ENCODE measurements at places on chromosomes 11 and 22.

- DNase-seq: peak; percentile 11
Observed at GRCh38 chr11:2584812-2585565, 114.8 kb downstream of the KCNQ1OT1 start.

GRCh38 chr11:64466115-64466718 lies 107.3 kb downstream of the RPS6KA4 start:
- DNase-seq: no peak

- no peak for DNase-seq
Observed at GRCh38 chr22:21861851-21862250, 5.6 kb downstream of the MAPK1 start.

DNA sequence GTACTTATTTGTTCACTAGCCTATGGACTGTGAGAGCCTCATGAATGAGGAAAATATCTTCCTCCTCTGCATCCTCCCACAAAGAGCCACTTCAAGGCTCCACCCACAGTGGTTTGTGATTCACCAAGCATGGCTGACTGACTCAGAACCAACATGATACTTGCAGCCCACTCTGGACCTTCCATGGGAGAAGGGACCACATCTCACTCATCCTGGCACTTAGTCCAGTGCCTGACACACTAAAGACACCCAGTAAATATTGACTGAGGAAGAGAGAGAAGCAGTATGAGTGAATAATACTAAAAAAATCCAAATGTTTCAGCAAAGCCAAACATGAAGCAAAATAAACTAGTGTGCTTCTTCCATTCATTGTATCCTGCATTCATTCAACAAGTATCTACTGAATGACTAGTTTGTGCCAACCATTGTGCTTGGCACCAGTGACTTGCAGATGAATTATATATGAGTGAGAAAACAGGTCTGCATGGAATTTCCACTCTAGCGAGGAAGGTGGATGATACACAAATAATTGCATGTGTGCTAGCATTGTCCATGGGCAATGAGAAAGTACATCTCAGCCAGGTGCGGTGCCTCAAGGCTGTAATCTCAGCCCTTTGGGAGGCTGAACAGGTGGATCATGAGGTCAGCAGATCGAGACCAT lies 54.9 kb upstream of the BLID start:
- no peak for DNase-seq

DNA sequence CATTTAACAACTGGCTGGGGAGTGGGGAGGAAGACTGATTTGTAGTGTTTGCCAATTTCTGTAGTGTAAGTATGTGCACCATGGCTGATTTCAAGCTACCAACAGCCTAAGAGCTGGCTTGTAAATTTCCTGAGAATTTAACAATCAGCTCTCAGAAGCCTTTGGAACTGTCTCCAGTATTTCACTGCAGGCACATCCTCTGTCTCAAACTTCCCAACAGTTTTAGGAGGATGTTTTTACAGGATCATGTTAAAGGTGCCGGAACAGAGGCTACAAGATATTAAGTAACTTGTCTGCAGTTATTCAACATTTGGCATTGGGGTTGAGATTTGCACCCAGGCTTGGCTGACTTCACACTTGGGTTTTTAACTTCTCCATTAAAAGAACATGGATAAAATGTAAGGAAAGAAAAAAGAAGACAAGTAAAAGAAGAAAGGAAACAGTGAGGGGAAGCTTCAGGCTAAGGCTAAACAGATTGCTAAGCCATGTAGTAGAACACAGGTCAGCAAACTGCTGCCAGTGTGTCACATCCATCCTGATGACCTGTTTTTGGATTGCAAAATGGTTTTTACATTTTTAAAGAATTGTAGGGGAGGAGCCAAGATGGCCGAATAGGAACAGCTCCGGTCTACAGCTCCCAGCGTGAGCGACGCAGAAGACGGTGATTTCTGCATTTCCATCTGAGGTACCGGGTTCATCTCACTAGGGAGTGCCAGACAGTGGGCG lies 204.8 kb upstream of the SESN3 start:
- DNase-seq: no peak

DNA sequence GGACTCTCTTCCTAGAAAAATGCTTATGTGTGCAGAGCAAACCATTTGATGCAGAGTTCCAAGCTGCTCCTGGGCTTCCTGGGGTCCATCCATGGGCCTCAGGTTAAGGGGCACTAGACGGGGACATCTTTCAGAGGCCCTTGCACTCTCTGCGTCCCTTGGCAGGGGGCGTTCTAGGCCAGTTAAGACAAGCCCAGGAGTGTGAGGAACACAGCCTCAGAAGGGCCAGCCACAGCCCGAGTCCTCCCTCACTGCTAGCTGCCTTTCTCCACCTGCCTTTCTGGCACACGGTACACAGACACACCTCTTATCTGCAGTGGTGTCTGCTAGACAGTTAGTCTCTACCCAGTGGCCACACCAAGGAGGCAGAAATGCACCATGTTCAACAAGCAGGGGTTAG lies 18.0 kb upstream of the BID start:
- no peak for DNase-seq

- DNase-seq: no peak
Observed at GRCh38 chr11:7967097-7967496, 1.9 kb upstream of the NLRP10 start.

- DNase-seq: no peak
Observed at GRCh38 chr22:35369996-35370395, 10.9 kb upstream of the HMOX1 start.

DNA sequence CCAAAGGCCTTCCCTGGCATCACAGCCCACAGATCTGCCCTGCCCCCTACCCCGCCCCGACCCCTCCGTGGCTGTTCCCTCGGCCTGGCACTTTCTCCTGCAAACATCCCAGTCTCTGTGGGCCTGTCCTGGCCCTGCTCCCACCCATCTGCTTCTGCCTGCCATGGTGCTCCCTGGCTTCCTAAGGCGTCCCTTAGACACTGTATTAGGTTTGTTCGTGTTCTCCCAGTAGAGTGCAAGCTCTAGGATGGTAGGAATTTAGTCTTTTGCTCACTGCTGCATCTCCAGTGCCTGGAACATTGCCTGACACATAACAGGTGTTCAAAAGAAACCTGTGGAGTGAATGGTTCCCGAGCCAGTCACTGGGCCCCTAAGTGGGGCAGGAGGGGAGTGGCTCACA lies 69.6 kb upstream of the PITPNB start:
- DNase-seq: no peak

DNA sequence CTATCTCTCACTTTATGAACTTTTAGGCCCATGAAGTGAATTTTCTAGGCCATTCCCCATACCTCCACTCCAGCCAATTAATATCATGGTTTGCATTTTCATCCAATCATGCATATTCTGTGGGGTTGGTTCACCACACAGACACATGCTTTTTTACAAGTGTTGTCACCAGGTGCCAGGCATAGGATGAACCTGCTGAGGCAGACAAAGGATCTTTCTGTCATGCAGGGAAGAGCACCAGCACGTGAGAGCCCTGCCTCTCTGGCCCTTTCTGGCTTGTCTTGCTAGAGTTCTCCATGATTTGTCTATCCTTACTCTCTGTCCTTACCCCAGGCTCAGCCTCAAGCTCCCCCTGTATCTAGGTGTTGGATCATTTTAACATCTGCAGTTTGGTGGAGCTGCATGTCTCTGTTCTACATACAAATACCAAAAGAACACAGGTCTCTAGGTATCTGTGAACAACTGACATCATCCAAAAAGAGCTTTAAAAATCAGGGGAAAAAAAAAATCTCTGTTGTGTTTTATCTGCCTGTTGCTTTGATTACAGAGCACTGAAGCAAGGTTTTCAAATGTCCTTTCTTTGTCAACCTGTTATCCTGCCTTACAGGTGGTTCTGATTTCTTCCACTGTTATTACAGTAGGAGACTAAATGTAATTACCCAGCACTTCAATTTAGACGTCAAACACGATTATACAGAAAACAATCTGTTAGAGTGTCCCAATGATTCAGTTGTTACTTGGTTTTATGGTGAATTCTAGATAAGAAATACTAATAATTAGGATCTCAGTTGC lies 58.4 kb upstream of the GRAMD1B start:
- no peak for DNase-seq

- DNase-seq: no peak
Observed at GRCh38 chr11:108959874-108960273, 295.0 kb downstream of the DDX10 start.

- DNase-seq: no peak
Observed at GRCh38 chr11:34327804-34328631, 29.8 kb downstream of the ABTB2 start.

DNA sequence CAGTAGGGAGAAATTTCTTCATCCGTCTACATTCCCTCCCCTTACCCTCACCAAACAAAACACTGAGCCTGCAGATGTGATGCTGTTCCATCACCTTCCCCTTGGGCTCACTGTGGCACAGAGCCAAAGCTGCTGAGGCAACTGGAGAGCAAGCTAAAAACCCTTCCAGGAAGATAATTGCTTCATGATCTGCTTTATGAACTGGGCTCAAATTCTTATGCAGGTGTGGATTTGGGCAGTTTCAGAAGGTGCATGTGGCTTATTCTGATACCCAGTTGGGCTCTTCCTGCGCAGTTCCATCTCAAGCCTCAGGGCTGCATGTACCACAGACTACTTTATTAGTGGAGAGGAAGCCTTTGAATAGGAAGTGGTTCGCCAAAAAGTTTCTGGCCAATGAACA lies 58.3 kb downstream of the AAMDC start:
- DNase-seq: no peak

GRCh38 chr11:3123761-3124733 lies 41.1 kb downstream of the OSBPL5 start:
- no peak for DNase-seq

- DNase-seq: no peak
Observed at GRCh38 chr11:77436506-77436905, 37.4 kb downstream of the PAK1 start.

- no peak for DNase-seq
Observed at GRCh38 chr11:96112192-96113128, 188.6 kb upstream of the MTMR2 start.

DNA sequence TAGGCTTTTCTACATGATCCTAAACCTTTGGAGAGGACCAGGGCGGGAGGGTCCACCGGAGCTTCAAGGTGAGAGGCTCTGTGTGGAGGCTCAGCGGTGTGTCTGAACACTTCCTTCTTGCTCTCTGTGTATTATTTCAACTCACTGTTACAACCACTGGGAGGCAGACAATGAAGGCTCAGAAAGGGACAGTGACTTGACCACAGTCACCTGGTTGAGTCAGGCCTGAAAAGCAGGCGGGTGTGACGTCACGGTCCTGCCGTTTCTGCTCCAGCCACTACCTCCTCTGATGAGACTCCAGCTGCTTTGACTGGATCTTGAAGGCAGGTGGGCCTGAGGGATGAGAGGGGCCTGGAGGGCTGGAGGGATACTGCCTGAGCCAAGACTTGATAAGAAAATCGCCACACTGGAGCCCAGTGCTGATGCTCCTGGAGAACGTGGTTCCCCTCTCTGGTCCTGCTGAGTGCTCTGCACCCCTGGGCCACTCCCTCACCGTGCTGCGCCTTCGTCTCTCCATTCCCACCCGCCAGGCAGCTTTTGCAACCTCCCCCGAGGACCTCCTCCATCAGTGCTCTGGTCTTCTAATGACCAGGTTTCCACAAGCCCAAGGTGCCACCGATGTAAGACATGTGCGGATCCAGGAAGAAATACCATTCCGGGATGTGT lies 27.9 kb downstream of the KCNC1 start:
- no peak for DNase-seq

GRCh38 chr11:65975771-65976170 lies 14.2 kb downstream of the SART1 start:
- DNase-seq: no peak

DNA sequence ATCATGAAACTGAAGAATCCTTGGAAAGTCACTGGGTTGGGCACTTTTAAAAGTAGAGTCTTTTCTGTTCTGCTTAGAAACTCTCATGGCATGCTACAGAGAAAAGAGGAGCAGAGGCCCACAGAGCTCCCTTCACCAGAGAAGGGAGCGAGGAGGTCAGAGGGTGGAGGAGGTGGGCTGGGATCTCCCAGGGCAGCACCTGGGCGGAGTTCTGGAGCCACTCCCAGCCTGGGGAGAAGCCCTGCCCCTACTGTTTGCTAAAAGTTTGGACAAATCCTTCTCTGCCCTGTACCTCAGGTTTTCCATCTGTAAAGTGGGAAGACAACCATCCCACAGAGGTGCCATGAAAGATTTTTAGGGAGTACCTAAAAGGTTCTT lies 299.1 kb downstream of the KIRREL3 start:
- no peak for DNase-seq

- no peak for DNase-seq
Observed at GRCh38 chr11:31967404-31968130, 123.3 kb upstream of the RCN1 start.

DNA sequence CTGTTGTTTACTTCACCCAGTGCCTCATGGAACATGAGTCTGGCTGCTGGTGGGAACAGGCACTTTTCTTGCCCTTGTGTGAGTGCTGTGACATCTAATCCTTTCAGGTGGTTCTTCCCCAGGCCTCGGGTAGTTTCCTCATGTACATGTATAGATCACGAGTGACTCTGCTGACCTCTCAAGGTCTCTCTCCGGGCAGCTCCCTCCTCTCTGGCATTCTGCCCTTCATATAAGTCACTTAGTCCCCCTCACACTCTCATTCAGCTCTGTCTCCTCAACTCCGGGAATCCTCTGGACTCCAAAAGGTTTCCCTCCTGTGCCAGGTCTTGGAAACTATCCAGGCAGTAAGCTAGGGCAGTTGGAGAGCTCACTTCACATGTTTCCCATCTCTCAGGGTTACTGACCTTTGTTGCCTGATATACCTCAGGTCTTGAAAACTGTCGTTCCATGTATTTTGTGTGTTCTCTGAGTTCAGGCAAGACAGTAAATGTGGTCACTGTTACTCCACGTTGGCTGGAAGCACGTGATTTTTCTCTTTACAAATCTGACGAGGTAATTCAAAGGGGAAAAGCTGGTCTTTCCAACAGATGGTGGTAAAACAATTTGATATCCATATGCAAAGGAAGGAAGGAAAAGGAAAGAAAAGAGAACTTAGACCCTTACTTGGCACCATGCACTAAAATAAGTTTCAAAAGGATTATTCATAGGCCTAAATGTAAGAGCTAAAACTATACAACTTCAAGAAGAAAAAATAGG lies 40.5 kb upstream of the PITPNB start:
- no peak for DNase-seq

Data from activated CD8-positive, alpha-beta memory T cell treated with anti-CD3 and anti-CD28 coated beads, Interleukin-2, amount 50 U/mL, for 4 hours (primary cell).